ENCODE measurements at places on chromosomes 6 and 20.
A peak's percentile ranks its signal among the peaks of the same experiment; 100 is the strongest.

- DNase-seq = no peak
Measured at GRCh38 chr6:87538510-87539260, 51.1 kb downstream of the RARS2 start.

GRCh38 chr6:152636609-152637295 is 410 bp downstream of the SYNE1 start:
- DNase-seq = no peak

DNA sequence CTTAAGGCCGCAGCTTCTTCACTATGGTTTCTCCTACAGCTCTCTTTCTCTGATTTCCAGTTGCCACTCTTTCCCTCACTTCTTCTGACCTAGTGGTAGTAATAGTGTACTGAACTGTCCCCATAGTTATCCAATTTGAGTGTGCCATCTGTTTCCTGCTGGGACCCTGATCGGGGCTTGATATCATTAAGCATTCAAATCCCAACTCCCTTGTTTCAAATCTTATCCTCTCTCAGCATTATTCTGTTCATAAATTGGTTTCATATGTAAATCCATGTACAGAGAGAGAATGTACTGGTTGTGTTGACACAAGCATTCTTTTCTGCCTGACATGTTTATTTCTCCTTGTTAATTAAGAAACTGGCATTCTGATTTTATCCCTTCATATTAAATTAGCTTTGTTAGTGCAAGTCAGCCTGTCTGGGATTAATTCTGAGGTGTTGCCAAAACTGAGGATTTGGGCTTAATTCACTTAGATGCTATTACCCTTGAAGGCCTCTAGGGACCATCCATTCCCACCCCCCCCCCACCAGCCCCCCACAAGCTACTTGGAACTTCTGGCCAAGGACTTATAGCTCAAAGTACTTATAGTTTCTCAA is 84.6 kb upstream of the PROKR2 start:
- DNase-seq = no peak

GRCh38 chr20:62381202-62381797 is 5.6 kb upstream of the RPS21 start:
- DNase-seq = no peak

GRCh38 chr20:34037121-34037520 is 43.4 kb downstream of the RALY start:
- no peak for DNase-seq

DNA sequence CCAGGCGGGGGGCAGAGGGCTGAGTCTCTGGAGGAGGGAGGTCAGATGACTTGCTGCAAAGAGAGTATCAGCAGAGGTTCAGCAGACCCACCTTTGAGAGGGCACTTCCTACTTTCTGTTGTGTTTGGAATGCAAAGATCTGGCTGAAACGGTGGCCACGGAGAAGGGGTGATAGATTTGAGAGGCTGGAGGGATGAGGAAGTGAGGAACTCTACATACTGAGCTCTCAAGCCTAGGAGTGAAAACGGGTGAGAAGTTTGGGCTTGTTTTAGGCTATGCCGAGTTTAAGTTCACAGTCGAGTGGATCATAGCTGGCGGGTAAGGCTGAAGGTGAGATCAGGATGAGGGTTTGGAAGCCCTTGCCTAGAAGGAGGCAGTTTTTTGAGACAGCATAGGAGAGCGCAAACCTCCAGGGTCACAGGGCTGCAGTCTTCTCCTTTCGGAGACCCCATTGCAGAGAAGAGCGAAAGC is 477 bp upstream of the ITPA start:
- DNase-seq = no peak

GRCh38 chr6:134374491-134375219 is 56.7 kb upstream of the SGK1 start:
- DNase-seq = no peak

GRCh38 chr6:105587349-105588122 is 184.7 kb upstream of the PREP start:
- no peak for DNase-seq

DNA sequence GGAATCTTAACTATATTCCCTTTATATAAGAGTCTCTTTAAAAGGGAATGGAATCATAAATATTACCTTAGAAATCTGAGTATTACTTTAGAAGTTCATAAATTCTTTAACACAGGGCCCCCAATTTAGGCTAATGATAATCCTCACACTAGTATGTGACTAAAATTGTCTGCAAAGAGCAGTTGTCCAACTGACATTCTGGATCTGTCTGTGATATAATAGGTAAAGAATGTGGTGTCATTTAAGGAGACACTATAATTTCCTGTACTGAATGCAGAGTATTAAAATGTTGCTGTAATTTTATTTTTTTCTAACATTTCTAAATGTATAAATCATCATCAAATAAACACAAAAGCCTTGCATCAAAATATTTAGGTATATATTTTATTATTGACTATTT is 128.5 kb upstream of the DST start:
- no peak for DNase-seq

DNA sequence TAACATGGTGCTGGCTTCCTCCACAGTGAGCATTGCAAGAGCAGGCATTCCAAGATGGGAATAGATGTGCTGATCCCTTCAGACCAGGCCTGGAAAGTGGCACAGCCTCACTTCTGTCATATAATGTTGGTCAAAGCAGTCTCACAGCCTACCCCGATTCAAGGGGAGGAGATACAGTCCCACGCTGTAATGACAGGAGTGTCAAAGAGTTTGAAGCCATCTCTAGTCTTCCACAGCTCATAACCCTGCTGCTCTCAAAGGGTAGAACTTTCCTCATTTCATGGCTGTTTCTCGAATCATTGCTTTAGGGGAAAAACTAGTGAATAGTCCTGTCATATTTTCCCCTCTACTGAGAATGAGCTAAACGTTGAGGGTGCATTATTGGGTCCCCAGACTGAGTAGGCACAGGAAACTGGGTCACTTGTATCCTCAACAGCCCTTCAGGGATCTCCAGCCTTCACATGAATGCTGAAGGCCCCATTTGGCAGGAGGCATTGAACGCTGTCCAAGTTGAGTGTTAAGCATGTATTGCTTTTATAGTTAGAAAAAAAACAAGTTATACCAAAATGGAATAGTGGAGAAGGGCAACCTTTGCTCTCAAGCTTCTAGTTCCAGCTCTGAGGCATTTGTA is 27.3 kb downstream of the DTD1 start:
- no peak for DNase-seq

DNA sequence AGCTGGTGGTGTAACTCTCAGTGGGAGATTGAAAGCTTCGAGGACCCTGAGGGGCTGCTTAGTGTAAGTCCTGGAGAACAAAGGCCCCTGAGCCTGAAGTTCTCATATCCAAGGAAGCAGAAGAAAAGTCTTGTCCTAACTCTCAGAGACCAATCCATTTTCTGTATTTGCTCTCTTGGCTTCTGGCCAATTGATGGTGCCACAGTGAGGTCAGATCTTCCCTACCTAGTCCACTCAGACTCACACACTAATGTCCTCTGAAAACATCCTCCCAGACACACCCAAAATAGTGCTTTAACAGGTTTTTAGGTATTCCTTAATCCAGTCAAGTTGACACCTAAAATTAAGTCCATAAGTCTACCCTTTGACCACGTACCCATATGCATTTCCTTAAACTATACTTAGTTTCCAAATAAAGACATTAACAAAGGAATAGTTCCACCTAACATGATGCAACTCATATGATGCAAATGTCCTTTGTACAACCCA is 29.4 kb downstream of the ZNF292 start:
- DNase-seq = no peak

GRCh38 chr20:43448748-43449535 is 8.8 kb upstream of the SRSF6 start:
- peak; percentile 27 for DNase-seq

DNA sequence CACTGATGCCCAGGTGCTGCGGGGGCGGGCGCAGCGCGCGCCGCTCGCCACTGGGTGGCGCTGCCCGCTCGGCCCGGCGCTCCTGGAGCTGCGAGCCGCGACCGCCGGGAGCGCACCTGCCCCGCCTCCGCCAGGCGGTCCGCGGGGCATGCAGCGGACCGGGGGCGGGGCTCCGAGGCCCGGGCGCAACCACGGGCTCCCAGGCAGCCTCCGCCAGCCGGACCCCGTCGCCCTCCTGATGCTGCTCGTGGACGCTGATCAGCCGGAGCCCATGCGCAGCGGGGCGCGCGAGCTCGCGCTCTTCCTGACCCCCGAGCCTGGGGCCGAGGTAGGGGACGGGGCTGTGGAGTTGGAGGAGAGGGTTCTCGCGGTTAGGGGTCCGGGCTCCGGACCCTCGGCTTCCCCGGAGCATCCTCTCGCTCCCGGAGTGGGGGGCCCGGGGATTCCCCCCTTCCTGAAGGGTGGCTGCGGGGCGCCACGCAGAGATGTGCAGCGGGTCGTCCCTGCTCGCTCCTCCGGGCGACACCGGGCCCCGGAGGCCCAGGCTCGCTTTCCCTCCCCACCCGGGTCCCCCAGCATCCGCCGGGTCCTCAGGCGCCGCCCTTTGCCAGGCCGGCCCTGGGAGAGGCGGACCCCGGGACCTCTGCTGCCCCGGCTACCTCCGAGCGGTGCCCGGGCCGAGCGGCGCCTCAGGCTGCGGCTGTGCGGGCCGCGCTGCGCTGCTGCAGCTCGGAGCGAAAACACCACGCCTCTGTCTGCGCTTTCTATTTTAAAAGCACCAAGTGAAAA is at the start of gene BCAS4:
Gene BCAS4 (plus strand): TSS at position 216 of the 789 bp plus-strand sequence. CDS start 23 bp downstream, at position 239.
- no peak for DNase-seq

DNA sequence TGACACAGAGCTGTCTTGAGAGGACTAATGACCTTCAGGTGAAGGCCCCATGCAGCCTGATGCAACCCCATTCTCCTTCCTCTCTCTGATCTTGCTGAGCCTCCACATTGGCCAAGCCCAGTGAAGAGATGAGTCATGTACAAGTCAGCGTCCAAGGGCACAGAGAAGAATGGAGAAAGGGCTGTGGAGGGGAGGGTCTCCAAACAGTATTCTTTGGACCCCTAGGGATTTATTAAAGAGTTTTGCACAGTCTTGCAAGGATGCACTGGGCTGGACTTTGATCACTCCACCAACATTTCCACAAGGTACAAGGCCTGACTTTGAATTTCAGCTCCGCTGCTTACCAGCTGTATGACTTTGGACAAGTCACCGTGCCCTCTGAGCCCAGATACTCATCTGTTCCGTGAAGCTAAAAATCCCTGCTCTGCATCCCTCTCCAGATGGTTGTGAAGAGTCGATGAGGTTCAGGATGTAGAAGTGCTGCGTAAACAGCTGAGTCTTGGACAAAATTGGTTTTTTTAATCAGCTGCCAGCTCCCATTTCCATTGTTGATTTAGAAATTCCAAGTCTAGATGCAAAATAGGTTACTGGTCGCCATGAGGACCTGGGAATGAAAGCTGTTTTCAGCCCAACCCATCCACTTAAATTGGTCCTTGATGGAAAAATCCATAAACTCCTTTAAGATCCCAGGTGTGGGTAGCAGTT is 14.1 kb upstream of the KCNG1 start:
- no peak for DNase-seq

DNA sequence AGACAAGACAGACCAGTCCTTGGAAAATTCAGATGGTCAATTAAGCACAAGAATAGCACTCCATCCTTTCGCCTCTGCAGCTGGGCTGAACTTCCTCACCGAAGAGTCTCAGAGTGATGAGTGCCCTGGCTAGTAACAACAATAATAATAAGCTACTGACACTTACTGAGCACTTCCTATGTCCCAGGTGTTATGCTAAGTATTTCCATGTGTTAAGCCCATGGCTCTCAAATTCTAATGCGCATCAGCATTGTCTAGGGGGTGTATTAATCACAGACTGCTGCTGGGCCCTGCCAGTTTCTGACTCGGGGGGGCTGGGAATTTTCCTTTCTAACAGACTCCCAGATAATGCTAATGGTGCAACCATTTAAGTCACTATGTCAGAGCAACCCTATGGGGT is 118.2 kb upstream of the LRFN2 start:
- DNase-seq = no peak

DNA sequence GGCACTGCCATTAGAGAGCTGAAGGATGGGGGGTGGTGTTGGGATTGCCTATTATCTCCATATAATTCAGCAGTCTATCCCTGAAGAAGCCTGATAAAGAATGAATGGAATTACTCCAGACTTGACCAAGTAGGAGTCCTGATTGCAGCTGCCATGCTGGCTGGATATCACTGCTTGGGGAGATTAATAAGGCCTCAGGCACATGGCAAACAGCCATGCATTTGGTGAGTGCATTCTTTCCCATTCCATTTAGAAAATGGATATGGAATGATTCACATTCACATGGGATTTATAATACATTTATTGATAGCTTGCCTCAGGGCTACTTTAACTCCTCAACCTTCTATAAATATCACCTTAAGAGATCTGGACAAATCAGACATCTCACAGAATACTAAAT is 49.6 kb upstream of the HLA-A start:
- no peak for DNase-seq

GRCh38 chr6:166307082-166308032 is 835 bp downstream of the PRR18 start:
- no peak for DNase-seq

GRCh38 chr20:57809661-57810172 is 99.9 kb upstream of the PMEPA1 start:
- DNase-seq = no peak

- DNase-seq = no peak
Measured at GRCh38 chr6:56753811-56754210, 111.1 kb upstream of the DST start.

DNA sequence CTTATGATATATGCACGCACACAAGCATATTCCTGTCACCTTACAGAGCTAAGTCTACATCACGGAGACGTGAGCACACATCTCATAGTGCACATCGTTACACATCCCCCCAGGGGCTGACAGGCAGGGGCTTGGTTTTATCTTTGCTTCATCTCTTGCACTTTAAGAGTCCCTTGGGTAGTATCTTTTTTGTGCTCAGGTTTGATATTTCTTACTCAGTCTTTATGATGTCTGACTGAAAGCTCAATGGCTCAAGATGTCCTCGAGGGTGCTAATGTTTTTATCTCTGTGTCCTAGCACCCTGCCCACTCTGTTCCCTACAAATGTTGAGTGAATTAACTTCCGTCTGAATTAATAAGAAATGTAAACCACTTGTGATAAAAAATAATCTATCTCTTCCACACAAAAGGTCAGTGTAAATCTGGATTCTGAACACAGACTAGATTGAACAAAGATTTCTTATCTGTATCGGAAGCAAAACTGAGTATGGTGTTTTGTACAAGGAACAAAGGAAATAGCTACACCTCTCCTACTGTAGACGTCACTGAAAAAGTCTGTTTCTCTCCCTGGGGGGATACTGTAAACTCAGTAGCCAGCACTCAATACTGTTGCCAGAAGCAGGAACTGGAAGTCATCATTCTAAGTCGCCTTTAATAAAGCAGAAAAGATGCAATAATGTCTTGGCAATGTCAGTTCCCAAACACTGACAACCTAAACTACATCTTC is 195.1 kb downstream of the PRKN start:
- no peak for DNase-seq

GRCh38 chr6:45454008-45454911 is 76.5 kb upstream of the SUPT3H start:
- no peak for DNase-seq

Data from NCI-H1417 treated with DMSO at 0.1 percent for 48 hours (cell line).